H7 (cell line): ENCODE measurements at places on chromosomes 16 and 17. TPM values are rescaled to one million over a fixed set of nuclear protein-coding genes. Genes with fewer than 3 reads are reported as not detected.

CLEC19A gene
- total RNA-seq = 0.55 TPM in 1 of 2 replicates, not detected in the other

SLC47A1 gene
- 11.6 and 13.0 TPM in 2 replicates for total RNA-seq

ABCC11 gene
- total RNA-seq = 0.03 TPM in 1 of 2 replicates, not detected in the other

PIEZO1 gene
- 60.0 and 86.8 TPM in 2 replicates for total RNA-seq

MMP28 gene
- total RNA-seq = not detected in 2 replicates

BOLA2 gene
- total RNA-seq = 30.0 and 32.6 TPM in 2 replicates

KRTAP1-5 gene
- not detected in 2 replicates for total RNA-seq

MYO15A gene
- 0.52 and 1.4 TPM in 2 replicates for total RNA-seq

SLC5A11 gene
- total RNA-seq = not detected in 2 replicates

CDRT15 gene
- not detected in 2 replicates for total RNA-seq

HSPB9 gene
- 0.10 and 0.22 TPM in 2 replicates for total RNA-seq

CDRT15L2 gene
- not detected in 2 replicates for total RNA-seq

TTC19 gene
- total RNA-seq = 43.1 and 56.9 TPM in 2 replicates

- peak; percentile 73 for DNase-seq
These were observed 946 bp downstream of the STUB1 start for GRCh38 chr16:680967-681745.

DNA sequence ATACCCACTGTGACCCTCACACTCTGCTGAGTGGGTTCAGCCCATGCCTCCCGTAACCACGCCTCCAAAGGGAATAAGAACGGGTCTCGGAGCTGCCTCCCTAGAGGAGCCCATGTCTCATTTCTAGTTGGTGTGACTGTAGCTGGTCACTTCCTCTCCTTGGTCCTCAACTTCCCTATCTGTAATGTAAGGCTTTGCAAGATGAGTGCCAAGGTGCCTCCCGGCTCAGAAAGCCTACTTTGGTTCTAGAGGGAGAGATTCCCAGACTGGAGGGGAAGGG is 20.8 kb downstream of the C16orf74 start:
- no peak for DNase-seq

DNA sequence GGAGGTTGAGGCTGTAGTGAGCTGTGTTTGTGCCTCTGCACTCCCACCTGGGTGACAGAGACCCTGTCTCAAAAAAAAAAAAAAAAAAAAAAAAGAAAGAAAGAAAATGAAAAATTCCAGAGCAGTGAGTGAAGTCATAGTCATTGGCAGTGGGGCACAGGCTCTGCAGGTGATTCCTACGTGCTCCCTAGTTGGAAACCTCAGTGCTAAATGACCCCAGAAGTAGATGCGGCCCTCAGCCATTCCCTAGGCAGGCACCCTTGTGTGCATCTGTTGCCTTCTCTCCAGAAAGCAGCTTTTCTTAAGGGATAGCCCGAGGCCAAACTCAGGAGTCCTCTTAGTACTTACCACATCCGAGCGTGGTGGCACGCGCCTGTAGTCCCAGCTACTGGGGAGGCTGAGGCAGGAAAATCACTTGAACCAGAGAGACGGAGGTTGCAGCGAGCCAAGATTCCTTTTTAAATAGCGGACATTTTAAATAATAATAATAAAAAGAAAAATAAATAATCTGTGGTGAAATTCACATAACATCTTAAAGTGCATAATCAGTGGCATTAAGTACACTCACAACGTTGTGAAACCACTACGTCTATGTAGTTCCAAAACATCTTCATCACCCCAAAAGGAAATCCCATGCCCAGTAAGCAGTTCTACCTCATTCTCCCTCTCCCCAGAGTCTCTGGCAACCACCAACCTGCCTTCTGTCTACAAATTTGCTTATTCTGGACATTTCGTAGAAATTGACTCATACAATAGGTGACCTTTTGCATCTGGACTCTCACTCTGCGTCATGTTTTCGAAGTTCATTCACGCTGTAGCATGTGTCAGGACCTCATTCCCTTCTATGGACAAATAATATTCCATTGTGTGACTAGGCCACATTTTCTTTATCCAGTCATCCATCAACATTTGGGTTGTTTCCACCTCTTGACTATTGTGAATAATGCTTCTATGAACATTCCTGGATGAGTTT is 12.5 kb upstream of the SPHK1 start:
- no peak for DNase-seq

GRCh38 chr17:35448214-35448898 is at the start of gene SLFN13:
SLFN13 (minus strand) TSS chr17:35448766; CDS start chr17:35445680, 3,086 bp downstream.
- peak; percentile 86 for DNase-seq

DNA sequence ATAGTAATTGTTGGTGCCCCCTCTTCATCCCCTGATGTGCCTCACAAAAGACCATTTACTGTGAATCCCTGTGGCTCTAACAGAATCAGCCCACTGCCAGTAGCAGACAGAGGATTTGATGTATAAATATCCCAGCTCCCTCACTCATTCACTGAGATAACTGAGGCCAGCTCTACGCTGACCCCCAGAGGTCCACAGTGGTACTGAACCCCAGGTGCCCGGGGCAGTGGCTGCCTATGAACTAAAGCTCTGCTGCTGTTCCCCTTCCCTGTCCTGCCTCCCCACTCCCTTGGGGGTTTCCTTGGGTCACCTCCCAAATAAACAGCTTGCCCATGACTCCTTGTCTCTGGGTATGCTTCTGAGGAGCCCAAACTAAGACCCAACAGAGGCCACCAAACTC is 295.8 kb downstream of the FOXL1 start:
- peak; percentile 87 for DNase-seq

GRCh38 chr16:11251525-11252481 is 4.2 kb downstream of the SOCS1 start:
- no peak for DNase-seq

GRCh38 chr17:13531721-13532120 is 70.0 kb downstream of the HS3ST3A1 start:
- DNase-seq = no peak

- no peak for DNase-seq
These were observed 80.6 kb upstream of the CDH11 start for GRCh38 chr16:65202461-65202860.

GRCh38 chr17:4540224-4540651 is 14.9 kb downstream of the MYBBP1A start:
- DNase-seq = peak; percentile 87

DNA sequence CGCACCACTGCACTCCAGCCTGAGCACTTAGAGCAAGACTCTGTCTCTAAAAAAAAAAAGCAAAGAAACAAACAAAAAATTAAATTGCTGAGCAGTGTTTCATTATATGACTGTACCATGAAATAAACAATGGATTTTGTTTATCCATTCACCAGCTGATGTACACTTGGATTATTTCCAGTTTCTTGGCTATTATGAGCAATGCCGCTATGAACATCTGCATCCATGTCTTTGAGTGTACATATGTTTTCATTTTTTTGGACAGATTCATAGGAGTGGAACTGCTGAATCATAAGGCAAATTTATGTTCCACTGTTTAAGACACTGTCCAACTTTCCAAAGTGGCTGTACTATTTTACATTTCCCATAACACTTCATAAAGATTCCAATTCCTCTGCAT is 8.0 kb downstream of the RNF157 start:
- DNase-seq = no peak

DNA sequence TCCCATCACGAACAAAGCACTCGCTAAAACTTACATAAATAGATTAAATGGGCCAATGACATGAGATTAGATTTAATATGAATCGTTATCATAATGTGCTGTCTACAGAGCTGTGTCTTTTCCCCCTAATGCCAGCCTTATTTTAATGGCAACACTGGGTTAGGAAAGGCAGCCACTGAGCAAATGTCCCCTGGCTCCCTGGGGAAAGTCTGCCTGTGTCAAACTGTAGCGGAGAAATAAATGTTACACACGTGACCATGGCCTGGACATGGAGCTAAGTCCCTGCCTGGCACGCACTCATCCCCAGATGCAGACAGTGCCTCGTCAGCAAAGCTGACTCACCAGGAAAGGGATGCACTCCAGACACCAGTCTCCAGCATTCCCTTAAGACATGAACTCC is 61.3 kb upstream of the SDK2 start:
- no peak for DNase-seq

DNA sequence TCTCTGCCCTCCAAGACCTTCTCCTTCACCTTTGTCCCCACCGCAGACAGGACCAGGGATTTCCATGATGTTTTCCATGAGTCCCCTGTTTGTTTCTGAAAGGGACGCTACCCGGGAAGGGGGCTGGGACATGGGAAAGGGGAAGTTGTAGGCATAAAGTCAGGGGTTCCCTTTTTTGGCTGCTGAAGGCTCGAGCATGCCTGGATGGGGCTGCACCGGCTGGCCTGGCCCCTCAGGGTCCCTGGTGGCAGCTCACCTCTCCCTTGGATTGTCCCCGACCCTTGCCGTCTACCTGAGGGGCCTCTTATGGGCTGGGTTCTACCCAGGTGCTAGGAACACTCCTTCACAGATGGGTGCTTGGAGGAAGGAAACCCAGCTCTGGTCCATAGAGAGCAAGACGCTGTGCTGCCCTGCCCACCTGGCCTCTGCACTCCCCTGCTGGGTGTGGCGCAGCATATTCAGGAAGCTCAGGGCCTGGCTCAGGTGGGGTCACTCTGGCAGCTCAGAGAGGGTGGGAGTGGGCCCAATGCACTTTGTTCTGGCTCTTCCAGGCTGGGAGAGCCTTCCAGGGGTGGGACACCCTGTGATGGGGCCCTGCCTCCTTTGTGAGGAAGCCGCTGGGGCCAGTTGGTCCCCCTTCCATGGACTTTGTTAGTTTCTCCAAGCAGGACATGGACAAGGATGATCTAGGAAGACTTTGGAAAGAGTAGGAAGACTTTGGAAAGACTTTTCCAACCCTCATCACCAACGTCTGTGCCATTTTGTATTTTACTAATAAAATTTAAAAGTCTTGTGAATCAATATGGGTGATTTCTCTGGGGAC is 12.2 kb downstream of the CX3CL1 start:
- peak; percentile 23 for DNase-seq

GRCh38 chr16:11896486-11897176 is 19.1 kb downstream of the GSPT1 start:
- DNase-seq = no peak

- DNase-seq = no peak
These were observed 154.1 kb downstream of the SHISA9 start for GRCh38 chr16:13055480-13055879.

DNA sequence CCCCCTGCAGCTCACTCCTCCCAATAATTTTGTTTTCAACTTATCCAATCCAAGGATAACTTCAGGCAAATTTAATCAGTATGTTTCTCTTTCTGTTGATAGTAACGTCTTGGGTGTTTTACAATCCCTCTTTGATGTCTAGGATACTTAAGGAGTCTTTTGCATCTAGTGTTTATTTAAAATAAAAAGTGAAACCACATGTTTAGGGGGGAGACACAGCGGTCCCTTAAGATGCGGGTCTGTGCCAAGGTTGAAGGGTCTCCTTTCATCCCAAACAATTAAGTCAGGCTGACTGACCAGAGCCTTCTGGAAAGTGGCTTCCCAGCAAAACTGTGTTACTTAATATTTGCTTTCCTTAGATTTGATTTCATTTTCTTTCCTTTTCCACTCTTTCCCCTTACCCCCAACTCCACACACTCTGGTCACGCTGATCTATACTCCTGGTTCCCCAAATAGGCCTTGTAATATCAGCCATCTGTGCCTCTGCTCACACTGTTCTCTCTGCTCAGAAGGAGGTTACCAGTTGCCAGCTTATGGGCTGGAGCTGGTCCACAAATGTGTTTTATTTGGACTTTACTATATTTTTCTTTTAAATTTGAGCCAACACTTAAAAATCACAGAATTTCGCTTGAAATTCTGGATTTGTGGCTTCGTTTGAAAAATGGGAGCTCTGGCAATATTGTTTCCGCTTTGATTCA is 11.2 kb downstream of the ANKS4B start:
- no peak for DNase-seq

GRCh38 chr17:74919440-74920305 is 3.4 kb downstream of the USH1G start:
- peak; percentile 88 for DNase-seq

- no peak for DNase-seq
These were observed 77.2 kb downstream of the CNGB1 start for GRCh38 chr16:57893559-57894389.

- DNase-seq = peak; percentile 60
These were observed 1.9 kb upstream of the MLLT6 start for GRCh38 chr17:38702916-38703741.
